ENCODE measurements at places on chromosomes 5 and 9. TPM values are rescaled to one million over a fixed set of nuclear protein-coding genes. Genes with fewer than 3 reads are reported as not detected.

GABRA1 gene
- total RNA-seq, result not detected

TAF11L10 gene
- total RNA-seq, result not detected

LCN1 gene
- not detected for total RNA-seq

KLF4 gene
- total RNA-seq, result 36.8 TPM

CD274 gene
- total RNA-seq, result 2.1 TPM

PCDHB10 gene
- 0.06 TPM for total RNA-seq

LRSAM1 gene
- 10.0 TPM for total RNA-seq

ANKRD20A1 gene
- 1.5 TPM for total RNA-seq

EIF4E1B gene
- not detected for total RNA-seq

SLC6A18 gene
- total RNA-seq, result not detected

NLN gene
- total RNA-seq, result 63.8 TPM

CLPTM1L gene
- total RNA-seq, result 198 TPM

SPDL1 gene
- 56.0 TPM for total RNA-seq

FBP2 gene
- total RNA-seq, result not detected

PALM2AKAP2 gene
- 0.51 TPM for total RNA-seq

DELE1 gene
- 47.4 TPM for total RNA-seq

ZNF608 gene
- 0.99 TPM for total RNA-seq

DND1 gene
- total RNA-seq, result 0.72 TPM

BAAT gene
- total RNA-seq, result 0.56 TPM

TMEM203 gene
- 39.8 TPM for total RNA-seq

GABRA6 gene
- not detected for total RNA-seq

RHOBTB3 gene
- total RNA-seq, result 7.9 TPM

TMC1 gene
- not detected for total RNA-seq

HAND1 gene
- 0.34 TPM for total RNA-seq

AFF4 gene
- 37.2 TPM for total RNA-seq

C8G gene
- total RNA-seq, result 1.4 TPM

LRRC26 gene
- 1.5 TPM for total RNA-seq

CLK4 gene
- 8.7 TPM for total RNA-seq

GMCL2 gene
- total RNA-seq, result not detected

CDH10 gene
- total RNA-seq, result 0.13 TPM

LCN9 gene
- total RNA-seq, result 0.14 TPM

P4HA2 gene
- total RNA-seq, result 56.5 TPM

RASEF gene
- total RNA-seq, result 8.3 TPM

TENT4A gene
- 23.9 TPM for total RNA-seq

PKD2L2 gene
- not detected for total RNA-seq

BHMT2 gene
- not detected for total RNA-seq

DNAJA1 gene
- 252 TPM for total RNA-seq

DMRTA1 gene
- total RNA-seq, result 0.56 TPM

ZNF782 gene
- 2.0 TPM for total RNA-seq

SLC34A3 gene
- 0.07 TPM for total RNA-seq

ZNF300 gene
- total RNA-seq, result 2.7 TPM

All from A549 treated with dexamethasone at 1 μM for 4 hours (cell line).